T-helper 2 cell treated with Interferon-gamma antibody and Interleukin-4, amounts not matched to agents 5 μg/mL and 100 μg/mL, for 36 hours (primary cell): ENCODE measurements at places on chromosomes 11 and 22.

GRCh38 chr11:46755962-46756361 lies 36.9 kb downstream of the F2 start:
- DNase-seq: no peak

GRCh38 chr11:86440305-86440716 lies 65.6 kb downstream of the CCDC81 start:
- DNase-seq: peak; percentile 3

DNA sequence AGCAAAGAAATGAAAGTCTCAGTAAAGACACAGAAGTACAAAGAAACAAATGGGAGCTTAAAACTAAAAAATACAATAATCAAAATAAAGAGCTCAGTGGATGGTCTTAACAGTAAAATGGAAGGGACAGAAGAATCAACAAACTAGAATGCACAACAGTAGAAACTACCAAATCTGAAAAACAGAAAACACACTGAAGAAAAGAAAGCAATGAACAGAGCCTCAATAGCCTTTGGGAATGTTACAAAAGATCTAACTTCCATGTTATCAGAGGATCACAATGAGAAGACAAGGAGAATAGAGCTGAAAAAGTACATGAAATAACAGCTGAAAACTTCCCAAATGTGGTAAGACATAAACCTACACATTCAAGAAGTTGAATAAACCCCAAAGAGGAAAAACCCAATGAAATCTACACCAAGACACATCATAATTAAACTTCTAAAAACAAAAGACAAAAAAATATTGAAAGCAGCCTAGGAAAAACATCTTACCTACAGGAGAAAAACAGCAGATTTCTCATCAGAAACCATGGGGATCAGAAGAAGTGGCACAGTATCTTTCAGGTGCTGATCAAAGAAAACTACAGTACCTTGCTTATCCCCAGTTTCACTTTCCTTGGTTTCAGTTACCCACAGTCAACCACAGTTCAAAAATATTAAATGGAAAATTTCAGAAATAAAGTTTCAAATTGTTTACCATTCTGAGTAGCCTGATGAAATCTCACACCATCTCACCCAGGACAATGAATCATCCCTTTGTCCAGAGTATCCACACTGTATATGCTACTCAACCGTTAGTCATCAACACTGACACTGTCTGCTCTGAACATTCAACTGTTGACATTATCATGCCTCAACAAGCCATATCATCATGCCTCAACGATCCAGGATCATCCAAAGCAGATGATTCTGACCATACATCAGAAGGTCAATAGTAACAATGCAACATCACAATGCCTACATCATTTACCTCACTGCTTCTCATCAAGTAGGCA lies 22.2 kb downstream of the RRAS2 start:
- peak; percentile 58 for DNase-seq

DNA sequence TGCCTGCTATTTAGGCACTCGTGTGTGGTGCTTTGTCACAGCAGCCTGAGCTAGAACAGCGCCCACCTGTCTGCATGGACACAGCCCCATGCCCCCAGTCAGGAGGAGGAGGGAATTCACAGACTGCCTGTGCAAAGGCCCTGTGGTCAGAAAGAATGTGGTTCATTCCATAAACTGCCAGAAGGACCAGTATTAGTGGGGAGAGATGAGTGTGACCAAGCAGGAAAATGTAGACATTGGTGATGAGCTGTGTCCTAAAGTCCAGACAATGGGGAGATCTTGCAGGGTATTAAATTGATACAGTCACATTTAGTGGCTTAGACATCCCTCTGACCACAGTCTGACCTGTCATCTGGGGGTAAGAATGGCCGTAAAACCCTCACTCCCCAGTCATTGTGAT lies 83.7 kb upstream of the LINC01488 start:
- no peak for DNase-seq

GRCh38 chr11:128688031-128688713 lies 5.7 kb upstream of the FLI1 start:
- DNase-seq: no peak

- DNase-seq: no peak
Observed at GRCh38 chr11:45927684-45928413, 5.4 kb downstream of the LARGE2 start.

DNA sequence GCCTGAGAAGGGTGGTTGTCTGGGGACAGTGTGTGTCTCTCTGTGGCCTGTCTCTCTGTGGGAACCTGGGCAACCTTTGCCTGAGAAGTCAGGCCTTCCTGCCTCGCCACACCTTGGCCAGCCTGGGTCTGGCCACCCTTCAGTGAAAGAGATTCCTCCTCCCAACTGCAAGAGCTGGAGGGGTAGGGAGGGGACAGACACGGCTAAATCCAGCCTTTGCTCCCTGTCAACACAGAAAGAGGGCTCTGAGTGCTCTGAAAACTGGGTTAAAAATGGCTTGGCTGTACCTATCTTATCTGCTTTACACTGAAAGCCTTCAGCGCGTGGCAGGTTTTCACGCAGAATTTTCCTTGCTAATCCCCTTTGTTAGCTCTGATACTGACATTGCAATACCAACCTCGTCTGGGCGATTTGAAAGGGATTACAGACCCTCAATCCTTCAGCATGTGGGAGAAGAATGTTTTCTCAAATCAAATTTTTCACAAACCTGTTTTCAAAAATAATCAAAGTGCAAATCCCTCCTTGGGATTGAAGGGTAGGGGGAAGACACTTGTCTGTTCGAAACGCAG lies 163.7 kb downstream of the DSCAML1 start:
- DNase-seq: no peak

- no peak for DNase-seq
Observed at GRCh38 chr22:29860006-29860766, 22.1 kb upstream of the ASCC2 start.

DNA sequence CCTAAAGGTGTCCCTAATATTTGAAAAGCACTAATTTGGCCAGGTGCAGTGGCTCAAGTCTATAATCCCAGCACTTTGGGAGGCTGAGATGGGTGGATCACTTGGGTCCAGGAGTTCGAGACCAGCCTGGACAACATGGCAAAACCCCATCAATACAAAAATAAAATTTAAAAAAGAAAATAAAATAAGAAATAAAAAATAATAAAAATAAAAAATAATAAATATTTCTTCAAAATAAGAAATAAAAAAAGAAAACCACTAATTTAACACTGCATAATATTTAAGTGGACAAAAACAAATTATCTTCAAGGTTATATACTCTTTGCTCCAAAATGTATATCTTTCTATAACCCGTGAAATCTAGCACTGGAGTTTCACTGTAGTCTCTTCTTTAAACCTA lies 32.9 kb downstream of the CPT1A start:
- no peak for DNase-seq

DNA sequence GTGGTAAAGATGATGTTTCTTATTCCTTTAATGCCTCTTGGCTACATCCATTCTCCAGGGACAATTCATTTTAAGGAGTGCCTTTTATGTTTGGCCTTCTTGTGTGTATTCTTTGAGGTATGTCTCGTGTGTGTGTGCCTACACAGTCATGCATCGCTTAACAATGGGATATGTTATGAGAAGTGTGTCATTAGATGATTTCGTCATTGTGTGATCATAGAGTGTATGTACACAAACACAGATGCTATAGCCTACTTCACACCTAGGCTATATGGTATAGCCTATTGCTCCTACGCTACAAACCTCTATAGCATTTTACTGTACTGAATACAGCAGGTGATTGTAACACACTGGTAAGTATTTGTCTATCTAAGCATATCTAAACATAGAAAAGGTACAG lies 23.0 kb downstream of the ZNF202 start:
- DNase-seq: no peak

DNA sequence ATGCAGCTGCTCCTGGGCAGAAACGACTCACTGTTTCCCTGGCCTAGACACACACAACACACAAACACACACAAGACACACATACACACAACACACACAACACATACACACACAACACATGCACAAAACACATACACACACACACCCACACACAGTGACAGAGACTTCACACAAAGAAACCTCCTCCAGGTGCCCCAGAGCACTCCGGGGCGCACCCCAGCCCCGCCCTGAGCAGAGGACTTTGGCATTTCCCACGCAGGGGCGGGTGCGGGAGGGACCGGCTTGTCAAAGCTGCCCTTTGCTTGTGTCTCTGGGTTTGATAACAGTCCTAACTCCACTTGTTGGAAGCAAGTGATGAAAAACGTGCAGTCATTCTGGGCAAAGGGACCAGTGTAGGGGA lies 6.5 kb downstream of the APOBEC3A start:
- no peak for DNase-seq
